ENCODE measurements at places on chromosomes 11 and 22.

- DNase-seq: no peak
Measured at GRCh38 chr11:58639669-58640068, 17.2 kb downstream of the CNTF start.

GRCh38 chr11:33778675-33779074 lies 4.4 kb upstream of the FBXO3 start:
- no peak for DNase-seq

DNA sequence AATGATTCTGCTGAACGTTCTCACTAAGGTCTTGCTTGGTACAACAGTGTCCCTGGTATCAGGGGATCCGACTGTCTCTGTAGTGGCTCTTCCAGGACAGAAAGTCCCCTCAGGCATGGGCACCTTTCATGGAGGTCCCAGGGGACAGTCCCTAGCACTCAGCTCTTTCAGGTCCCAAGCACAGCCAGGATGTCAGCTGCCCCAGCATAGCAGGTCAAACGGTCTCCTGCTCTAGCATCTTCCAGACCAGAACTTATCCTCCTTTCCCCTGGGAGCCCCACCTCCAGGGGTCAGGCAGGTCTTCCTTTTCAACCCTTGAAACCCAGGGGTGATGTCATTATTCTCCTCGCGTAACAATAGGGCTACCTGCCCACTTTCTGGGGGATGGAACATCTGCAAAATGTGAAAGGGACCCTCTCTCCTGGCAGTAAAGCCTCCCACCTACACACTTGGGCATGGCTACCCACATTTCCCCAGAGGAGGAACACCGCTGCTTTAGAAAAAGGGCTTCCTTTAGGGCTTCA lies 24.7 kb upstream of the CRYBB3 start:
- no peak for DNase-seq

DNA sequence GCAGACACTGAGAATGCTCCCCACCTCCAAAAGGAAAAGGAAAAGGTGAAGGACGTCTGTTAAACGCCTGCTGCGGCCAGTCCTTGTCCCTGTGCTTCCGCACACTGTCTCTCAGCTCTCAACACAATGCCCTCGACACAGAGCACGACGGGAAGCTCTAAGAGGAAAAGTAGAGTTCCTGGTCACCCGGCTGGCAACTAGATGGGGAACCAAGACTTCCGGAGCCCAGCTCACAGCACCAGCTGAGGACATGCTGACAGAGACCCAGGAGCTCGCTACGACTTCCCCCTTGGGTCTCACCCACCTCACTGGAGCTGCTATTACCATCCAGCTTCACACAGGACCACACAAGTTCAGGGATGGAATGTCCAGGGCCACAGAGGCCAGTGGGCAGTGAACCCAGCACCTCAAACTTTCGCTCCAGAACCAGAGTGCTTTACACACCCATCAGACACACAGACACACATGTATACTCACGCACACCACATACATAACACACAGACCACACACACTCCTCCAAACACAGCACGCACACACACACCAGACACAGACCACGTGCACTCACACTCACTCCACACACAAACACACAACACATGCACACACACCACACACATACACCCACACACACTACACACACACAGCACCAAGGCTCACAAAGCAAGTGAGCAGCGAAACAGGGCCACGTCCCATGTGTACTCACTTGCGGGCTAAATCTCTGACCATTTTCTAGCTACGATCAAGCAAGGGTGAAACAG lies 9.6 kb downstream of the SULT4A1 start:
- no peak for DNase-seq

DNA sequence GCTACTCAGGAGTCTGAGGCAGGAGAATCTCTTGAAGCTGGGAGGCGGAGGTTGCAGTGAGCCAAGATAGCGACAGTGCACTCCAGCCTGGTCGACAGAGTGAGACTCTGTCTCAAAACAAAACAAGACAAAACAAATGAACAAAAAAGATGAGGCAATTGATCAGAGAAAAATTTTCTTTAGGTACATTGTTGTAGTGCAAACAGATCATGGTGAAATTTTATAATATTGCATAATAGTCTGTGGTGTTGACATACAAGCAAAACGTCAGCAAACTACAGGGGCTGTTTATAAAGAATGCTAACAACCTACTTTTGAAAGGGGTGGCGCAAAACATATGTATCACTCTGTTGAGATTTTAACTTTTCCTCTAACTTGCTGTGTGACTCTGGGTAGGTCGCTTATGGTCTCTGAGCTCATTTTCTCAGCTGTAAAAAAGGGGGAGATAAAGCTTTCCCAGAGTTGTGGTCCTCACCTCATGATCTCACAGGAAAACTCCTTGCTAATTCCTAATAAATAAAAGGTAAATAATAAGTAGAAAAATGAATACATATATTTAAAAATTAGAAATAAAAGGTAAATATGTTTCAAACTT lies 64.8 kb upstream of the NUP160 start:
- no peak for DNase-seq

- no peak for DNase-seq
Measured at GRCh38 chr11:46912526-46913150, 5.7 kb downstream of the LRP4 start.
